Activated CD4-positive, CD25-positive, alpha-beta regulatory T cell treated with anti-CD3 and anti-CD28 coated beads, Interleukin-2, amount 50 U/mL, for 16 hours (primary cell): ENCODE measurements at places on chromosomes 7 and 10.

DNA sequence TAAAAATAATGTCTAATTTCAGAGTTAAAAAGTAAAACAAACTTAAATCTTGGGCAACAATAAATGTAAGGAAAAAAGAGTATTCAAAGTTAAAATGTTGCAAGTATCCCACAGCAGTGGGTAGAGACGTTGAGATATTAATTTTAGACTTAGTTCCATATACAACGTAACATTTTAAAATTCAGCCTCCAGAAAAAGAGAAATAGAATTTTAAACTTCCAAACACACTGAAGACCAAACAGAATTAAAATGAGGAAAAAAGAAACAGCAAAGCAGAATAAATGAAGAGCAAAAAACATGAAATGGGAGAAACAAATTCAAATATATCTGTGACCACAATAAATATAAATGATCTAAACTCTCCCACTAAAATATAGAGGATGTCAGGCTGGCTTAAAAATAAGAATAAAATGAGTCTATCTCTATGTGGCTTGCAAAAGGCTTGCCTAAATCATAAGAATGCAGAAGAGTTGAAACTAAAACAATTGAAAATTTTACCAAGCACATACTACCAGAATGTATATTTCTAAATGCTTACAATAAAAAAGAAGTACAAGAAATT is 46.0 kb upstream of the EGFR start:
- no peak for DNase-seq

DNA sequence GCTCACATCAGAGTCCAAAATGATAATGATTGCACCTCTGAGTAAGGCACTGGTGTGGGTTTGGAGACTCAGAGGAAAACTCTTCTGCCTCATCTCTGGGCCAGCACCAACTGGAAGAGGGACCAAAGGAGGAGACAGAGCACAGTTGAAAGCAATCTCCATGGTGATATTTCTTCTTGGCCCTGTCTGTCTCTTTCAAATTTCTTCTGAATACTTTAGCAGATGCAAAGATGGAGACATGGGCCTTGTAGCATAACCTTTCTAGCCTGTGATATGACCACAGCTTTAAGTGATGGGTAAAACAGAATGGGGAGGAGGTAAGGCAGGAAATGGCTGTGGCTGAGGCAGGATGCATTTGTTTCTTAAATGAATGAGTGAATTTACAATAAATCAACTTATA is 12.2 kb upstream of the GIMAP7 start:
- no peak for DNase-seq

GRCh38 chr7:121459148-121459547 is 63.0 kb upstream of the FAM3C start:
- DNase-seq = no peak

GRCh38 chr7:30842542-30843451 is 68.9 kb upstream of the AQP1 start:
- DNase-seq = no peak

DNA sequence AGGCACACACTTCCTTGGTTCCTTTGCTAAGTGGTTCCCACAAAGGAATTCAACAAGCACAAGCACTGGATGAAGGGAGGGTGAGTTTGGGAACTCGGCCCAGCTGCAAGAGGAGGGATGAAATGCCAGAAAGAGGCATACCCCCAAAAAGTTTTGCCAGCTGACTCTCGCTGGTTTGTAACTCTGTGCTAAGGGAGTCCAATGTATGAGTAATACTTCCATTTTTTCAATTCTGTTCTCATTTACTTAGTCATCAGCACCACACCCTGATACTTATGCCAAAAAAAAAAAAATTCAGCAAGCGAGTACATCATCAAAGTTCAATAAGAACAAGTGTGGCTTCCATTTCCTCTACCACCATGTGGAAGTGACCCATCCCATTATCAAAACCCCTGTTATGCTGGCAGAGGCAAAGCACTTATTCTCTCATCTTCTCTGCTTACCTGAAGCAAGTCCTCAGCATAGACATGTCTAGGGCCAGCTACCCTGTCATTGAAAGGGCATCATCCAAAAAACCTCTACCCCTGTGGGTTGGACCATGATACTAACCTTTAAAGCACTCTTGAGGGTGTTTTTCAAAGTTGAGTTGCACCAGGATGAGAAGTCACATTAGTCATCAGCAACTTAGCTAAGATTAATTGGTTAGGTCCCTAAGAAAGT is 6.9 kb upstream of the HYCC1 start:
- no peak for DNase-seq

DNA sequence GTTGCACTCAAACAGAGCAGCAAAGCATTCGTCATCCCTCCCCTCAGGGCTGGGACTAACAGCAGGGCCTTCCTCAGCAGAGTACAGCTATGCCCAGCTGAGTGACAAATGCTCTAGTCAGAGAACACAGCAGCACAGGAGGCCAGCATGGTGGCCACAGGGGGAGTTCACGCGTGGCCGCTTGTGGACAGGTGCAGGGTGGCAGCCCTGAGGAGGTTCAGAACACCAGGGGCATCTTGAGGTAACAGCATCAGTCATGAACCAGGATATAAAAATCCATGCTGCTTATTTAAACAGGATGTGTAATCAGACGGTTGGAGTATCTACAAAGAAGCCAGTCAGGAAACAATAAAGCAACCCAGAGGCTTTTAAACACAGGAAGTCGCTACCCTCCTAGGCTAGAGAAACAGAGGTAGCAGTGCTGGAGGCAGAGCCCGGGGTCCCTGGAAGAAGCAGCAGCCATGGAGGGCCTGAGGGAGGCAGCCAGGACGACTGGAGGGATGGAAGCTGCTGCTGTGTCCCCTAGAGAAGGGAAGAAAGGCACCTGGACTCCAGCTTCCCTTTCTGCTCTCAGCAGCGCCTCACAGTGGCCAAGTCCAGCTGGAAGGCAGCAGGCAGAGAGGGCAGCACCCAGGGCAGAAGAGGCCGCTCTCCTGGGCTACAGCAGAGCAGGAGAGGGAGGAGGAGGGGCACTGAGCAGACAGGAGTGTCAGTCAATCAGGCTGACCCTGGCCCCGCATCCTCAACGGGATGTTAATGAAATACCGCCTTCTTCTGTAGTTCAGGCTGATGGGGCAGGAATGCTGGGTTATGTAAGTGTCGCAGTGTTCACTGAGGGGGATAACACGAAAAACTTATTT is 70.8 kb upstream of the UCN3 start:
- DNase-seq = peak; percentile 45

DNA sequence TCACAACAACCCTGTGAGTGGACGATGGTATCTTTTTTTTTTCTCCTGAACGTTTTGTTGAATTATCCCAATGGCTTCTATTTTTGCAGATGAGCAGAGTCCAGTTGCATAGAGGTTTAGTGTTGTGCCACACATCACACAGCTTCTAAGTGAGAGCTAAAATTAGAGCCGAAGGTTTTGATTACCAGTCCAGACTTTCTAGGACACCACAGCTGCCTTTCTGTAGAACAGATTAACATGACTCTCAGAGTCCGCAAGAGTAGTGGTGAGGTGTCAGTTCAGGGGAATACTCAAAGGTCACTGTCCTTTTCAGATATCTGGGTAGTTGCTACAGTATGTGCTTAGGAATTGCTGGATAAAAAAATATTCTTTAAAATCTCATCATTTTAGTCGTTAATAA is 13.8 kb downstream of the SGPL1 start:
- no peak for DNase-seq
